Breast epithelium (tissue), 4 donors: ENCODE measurements at places on chromosomes 16 and 17. TPM values are rescaled to one million over a fixed set of nuclear protein-coding genes. Genes with fewer than 3 reads are reported as not detected.

GRCh38 chr16:82317411-82318167 is 147.6 kb upstream of the MPHOSPH6 start:
- no peak for DNase-seq

GRCh38 chr16:53773881-53774280 is 69.9 kb downstream of the FTO start:
- DNase-seq: no peak

GRCh38 chr17:13428611-13429042 is 173.1 kb downstream of the HS3ST3A1 start:
- no peak for DNase-seq

Gene CCDC144A
- total RNA-seq: 20.6 TPM

- peak; percentile 30 for DNase-seq
These were observed 18.5 kb downstream of the C16orf82 start for GRCh38 chr16:27085182-27085581.

DNA sequence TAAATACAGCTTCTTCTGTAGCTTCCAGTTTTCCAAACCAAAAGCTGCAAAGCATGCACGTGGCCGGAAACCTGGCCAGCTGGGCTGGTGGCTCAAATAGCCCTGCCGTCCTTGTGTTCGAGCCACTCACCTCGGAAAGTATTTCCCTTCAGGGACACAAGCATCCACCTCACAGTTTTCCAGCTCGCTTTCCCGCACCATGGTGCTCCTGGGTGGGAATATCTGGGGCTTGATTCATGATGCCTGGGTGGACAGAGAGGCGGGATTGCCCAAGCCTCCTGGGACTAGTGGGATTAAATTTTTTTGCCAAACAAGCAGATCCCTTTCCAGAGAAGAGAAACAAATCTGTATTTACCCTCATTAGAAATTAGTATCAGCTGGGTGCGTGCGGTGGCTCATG is 7.1 kb upstream of the MVD start:
- no peak for DNase-seq

GRCh38 chr17:8189041-8189710 is 804 bp downstream of the BORCS6 start:
- DNase-seq: no peak

- DNase-seq: no peak
These were observed 10.5 kb downstream of the MNT start for GRCh38 chr17:2390199-2390836.

Gene SECTM1
- 23.9 TPM for total RNA-seq

DNA sequence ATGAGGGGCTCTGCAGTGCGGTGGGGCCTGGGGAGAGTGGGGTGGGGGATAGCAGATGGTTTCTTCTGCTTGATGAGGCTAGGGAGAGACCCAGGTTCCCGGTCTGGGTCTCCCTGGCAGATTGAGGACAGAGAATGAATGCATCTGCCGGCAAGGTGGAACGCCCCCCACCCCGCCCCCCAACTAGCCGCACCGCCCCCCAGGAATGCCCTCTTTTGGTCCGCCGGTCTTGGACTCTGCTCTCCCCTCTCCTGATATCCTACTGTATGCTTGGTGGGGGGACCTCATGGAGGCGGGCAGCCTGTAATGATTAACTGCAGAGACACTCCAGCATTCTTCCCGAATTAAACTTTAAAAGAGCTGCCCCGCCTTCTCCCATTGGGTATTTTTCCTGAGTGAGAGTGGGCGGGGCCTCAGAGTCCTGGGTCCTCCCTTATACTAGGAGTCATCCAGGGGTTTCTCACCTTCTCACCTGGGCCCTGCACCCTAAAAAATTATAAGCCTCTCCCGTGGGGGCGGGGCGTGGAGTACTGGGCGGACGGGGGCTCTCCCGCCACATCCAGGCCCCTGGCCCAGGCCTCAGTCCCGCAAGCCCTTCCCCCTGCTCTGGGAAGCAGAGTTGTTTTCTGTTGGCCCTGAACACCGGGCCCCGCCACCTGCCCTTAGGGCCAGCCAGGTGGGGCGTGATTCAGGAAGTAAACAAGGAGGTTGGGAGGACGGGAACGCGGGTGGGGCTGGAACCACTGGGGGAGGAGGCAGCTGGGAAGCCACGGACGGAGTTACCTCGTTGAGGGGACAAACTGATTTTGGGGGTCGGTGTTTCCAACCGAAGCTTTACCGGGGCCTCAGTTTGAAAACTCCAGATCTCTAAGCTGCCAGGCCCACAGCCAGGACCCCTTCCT is 1.5 kb downstream of the GRB7 start:
- peak; percentile 93 for DNase-seq

- DNase-seq: no peak
These were observed 54.8 kb upstream of the MTMR4 start for GRCh38 chr17:58569196-58569595.

Gene NARF
- 31.9 TPM for total RNA-seq

DNA sequence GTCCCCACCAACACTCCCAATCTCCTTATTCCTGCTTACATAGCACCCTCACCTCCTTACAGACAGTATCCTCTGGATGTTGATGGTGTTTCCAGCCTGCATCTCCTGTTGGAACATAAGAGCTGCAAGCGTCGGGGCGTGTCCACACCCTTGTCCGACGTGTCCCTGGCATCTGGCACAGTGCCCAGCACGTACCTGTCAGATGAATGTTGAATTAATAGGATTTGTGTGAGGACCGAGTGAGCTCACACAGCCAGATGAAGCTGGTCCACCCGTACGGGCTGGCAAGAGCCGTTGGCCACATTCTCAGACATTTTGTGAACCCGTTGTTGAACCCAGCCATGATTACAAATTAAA is 12.2 kb upstream of the CBX4 start:
- no peak for DNase-seq

GRCh38 chr17:40298726-40299125 is 10.3 kb upstream of the RARA start:
- DNase-seq: no peak

GRCh38 chr17:75685499-75685898 is 18.4 kb downstream of the SAP30BP start:
- DNase-seq: no peak
